ENCODE measurements at places on chromosomes 5 and 9.

DNA sequence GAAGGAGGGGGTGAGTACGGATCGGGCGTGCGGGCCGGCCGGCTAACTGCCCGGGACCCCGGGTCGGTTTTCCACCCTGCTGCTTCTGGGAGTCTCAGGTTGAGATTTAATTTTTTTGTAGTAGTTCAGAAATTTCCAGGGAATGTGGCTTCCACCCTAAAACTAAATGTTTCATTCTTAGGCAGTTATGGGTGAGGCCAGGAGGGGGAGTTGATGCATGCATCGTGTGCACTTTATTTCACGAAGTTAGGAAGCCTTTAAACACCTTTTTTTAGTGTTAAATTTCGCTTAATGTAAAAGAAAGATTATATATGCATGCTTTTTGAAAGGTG is 905 bp downstream of the CDK9 start:
- peak; percentile 32 for DNase-seq

DNA sequence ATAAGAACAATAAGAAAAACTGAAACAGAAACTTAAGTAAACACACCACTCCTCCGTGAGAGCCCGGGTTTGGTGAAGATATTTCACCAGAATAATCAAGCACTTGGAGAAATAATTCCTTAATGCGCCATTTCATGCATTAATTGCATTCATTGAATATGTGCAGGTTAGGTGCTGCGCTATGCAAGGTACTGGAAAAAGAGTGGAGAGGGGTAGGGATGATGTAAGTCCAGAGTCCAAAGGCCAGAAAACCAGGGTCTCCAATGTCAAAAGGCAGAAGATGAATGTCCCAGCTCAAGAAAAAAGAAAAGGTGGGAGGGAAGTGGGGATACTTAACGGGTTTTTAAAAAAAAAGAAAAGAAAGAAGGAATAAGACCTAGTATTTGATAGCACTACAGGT is 669 bp upstream of the ZFP37 start:
- no peak for DNase-seq

DNA sequence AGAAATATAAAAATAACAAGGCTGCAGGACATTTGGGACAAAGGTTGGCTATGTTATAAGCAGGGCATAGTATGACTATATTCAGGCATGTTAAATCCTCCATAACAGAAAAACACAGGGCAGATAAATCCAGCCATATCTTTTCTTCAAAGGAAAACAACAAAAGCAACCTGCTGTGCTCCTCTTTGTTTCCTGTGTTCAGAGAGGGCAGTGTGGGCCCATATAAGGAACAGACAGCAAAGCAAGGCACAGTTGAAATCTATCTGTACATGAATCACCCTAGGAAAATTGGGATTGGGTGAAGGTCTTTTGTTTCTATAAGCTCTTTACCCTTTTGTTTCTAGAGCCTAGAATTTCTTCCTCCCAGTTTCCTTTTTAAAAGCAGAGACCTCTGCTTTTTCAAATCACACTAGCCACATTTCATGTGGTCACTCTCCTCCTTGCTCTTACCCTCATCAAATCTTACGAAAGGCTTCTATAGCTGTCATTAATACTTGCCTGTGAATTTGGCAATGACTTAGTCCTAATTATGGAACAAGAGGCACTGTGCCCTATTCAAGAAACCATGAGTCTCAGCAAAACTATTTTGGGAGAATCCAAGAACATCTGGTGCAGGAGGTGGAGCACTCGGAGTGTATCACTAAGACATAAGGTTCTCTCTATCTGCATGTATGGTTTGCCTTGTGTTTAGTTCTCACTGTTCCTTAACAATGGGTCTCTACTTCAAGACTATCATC is 1.8 kb downstream of the GZMA start:
- DNase-seq: peak; percentile 50

GRCh38 chr9:125470189-125470588 is 208.6 kb downstream of the GAPVD1 start:
- no peak for DNase-seq

- no peak for DNase-seq
These were observed 71.3 kb downstream of the PPARGC1B start for GRCh38 chr5:149801307-149801990.

DNA sequence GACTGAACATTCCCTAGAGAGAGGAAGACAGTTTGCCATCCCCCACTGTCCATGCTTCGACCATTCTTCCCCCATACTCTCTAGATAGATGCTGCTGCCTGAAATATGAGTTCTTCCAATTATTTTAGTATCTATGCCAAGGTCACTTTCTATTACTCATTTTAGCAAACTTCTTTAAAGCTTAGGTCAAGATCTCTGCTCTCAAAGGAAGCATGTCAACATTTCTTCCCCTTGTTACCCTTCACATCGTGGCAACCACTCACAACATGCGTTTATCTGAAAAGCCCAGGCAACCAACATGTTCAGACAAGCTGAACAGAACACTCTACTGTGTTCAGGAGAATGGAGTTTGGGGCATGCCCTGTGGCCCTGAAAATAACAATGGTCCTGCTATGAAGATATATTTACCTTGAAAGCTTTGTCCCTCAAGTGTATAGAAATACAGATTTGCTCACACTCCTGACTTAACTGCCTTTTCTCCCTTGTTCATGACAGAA is 138.4 kb upstream of the KIF2A start:
- DNase-seq: no peak

DNA sequence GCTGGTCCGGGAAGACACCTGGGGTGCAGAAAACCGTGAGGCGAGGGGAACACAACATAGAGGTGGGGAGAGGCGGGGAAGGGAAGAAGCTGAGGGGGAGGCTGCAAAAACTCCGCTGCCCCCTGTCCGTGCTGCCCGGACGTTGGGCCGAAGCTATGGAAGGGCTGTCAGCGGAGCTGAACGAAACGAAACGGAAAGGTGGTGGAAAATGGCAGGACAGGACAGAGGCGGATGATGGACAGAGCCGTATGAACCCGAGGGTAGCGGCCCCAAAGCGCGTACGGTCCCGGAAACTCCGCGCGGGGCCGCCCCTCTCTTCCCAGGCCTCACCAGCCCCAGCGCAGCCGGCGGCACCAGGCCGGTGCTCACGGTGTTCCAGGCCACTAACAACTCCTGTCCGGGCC is 272 bp downstream of the ANAPC2 start:
- no peak for DNase-seq

- DNase-seq: no peak
These were observed 218.5 kb downstream of the COMMD10 start for GRCh38 chr5:116303340-116303739.

- DNase-seq: no peak
These were observed 226.6 kb upstream of the ADCY2 start for GRCh38 chr5:7169240-7169878.

- DNase-seq: no peak
These were observed 803.7 kb downstream of the TLE4 start for GRCh38 chr9:80375477-80375876.

GRCh38 chr9:90724112-90724511 is 77.5 kb upstream of the SYK start:
- no peak for DNase-seq

DNA sequence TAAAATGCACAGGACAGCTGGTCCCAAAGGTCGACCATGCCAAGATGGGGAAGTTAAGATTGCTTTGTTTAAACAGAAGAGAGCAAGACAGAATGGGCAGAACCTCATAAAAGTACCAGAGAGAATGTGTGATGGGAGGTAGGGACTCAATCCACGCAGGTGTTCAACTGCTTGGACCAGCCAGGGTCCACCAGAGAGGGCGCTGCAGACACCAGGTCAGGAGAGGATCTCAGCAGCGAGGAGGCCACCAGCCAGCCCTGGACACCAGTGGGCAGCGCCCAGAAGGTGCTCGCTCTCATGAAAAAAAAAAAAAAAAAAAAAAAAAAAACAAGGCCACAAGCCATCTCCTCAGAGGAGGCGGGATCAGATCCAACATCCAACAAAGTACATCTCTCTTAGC is 81.8 kb downstream of the SHC3 start:
- no peak for DNase-seq

DNA sequence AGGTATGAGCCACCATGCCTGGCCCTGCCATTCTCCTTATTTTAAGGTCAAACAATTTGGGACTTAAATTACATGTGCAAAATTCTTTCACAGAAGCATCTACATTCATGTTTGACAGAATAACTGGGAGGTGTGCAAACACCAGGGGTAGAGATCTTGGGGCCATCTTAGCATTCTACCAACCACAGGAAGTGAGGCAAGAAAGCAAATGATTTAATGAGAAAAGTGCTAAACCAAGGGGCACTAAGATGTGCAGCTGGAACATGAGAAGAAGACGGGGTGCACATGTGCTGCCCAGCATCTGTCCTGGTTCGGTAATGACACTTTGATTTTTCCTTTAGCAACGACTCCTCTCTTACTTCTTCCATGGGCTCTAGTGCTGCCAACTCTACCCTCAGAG is 1.2 kb upstream of the F12 start:
- no peak for DNase-seq

GRCh38 chr9:16039988-16040761 is 487.3 kb downstream of the CCDC171 start:
- DNase-seq: no peak

- no peak for DNase-seq
These were observed 496.2 kb downstream of the ARHGEF28 start for GRCh38 chr5:74122175-74122574.

DNA sequence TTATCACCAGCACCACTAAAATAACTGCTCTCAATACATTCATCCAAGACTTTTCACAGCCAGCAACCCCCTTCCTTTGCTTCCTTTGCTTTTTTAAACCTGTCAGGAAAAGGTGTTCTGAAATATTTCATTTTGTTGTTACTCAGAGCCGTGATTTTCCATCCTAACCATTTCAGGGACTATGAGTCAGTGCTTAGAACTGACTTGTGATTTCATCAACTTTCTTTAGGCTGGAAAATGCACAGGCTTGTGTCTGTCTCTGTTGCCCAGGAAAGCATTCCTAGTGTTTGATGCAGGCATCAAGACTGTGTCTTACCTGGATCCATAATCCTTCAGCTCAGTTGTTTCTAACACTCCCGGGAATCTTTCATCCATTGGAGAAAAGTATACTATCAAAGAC is 805.6 kb downstream of the BRINP1 start:
- peak; percentile 27 for DNase-seq

DNA sequence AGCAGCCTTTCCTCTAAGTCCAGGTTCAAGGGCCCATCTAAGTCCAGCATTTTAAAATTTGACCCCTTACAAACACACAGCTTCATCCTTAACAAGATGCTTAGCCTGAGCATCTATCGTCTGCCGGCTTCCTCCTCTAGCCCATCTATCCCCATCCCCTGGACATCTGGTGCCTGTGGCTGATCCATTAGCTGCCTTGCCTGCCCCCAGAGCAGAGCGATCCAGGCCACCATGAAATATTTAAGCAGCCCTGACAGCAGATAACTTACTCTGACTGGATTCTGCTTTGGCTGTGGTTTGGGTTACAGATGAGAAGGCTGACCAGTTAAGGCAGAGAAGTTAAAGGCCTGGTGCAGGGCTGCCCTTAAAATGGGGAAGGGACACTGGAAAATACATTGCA is 30.9 kb upstream of the CPEB4 start:
- DNase-seq: no peak

GRCh38 chr9:68949271-68950000 is 64.5 kb downstream of the PRKACG start:
- no peak for DNase-seq

- peak; percentile 30 for DNase-seq
These were observed 94.5 kb upstream of the SPATA31D4 start for GRCh38 chr9:81833563-81834345.

GRCh38 chr9:136541179-136541578 is 4.7 kb downstream of the NOTCH1 start:
- DNase-seq: no peak

DNA sequence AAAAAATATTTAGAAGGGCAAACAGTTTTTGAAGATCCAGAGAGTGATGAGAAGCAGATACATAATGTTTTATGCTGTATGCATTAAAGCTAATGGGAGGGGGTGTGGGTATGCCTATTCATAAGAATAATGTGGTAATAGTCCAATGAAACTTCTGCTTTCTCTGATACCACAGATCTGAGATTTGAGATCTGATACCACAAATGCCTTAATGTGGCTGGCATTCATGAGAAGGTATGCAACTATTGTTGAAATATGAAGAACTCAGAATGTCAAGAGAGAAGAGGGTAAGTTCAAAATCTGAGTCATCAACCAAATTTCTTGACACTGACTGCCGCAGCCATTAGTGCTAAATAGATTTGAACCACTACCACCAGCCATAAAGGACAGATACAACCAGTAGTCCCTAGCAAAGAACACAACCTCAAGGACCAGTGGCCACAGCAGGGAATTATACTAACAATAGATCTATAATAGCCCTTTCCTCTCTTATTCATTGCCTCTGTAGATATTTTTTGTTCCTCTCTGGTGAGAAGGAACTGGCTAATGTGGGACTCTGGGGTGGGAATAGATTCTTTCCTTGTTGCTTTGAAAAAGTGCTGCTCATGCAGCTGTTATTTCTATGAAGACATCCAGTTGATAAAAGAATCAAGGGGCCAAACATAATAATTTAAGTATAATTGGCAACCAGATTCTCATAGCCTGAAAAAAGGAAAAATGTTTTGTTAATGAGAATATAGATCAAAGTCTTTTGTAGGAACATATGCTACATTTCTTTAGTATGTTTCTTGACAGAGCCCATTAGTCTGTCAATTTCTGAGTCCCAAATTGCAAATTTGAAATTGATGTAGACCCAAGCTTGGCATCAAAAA is 256.5 kb upstream of the ZNF608 start:
- DNase-seq: no peak

GRCh38 chr9:83569326-83569725 is 31.1 kb upstream of the FRMD3 start:
- DNase-seq: no peak

DNA sequence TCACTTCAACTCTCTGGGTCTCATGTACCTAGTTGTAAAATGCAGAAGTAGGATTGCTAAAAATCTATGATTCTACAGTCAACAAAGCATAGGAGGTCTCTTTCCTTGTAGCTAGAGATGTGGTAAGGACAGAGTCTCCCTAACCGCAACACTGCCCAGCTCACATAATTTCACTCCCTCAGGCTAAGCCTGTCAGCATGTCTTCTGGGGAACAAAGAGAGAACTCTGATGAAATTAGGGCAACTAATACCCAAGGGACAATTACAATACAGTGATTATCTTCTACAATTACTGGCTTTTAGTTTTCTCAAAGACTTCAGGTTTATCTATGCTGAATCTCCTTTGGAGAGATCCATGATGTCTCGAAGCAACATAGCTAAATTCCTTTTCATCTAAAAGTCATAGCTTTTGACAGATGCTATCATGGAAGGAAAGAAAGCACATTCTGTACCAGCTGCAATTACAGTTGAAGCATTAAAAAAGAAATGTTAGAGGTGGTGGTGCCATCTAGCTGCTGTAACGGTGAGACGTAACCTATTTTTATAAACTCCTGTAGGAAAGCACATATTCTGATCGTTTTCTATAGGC is 141.1 kb upstream of the TARS1 start:
- DNase-seq: peak; percentile 29

Measured in AG20443 (cell line).